Fibroblast of skin of right quadriceps (primary cell): ENCODE measurements at places on chromosomes 3 and 15.

DNA sequence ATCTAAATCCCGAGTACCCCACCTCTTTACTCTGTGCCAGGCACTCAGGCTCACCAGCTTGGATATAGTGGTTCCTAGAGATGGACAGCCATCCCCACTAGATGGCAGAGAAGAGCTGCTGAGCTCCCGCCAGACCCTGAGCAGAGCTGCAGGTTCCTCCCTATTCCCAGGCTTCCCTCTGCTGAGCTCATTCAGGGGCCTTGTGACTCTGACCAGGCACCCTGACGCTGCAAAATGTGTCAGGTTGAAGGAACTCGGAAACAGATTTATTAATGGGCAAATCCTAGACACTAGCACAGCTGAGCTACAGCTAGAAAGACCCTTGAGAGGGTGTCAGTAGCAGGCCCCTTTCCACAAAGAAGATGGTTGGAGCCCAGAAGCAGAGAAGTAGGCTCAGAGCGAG is 38.2 kb upstream of the RHO start:
- peak; percentile 82 for DNase-seq

DNA sequence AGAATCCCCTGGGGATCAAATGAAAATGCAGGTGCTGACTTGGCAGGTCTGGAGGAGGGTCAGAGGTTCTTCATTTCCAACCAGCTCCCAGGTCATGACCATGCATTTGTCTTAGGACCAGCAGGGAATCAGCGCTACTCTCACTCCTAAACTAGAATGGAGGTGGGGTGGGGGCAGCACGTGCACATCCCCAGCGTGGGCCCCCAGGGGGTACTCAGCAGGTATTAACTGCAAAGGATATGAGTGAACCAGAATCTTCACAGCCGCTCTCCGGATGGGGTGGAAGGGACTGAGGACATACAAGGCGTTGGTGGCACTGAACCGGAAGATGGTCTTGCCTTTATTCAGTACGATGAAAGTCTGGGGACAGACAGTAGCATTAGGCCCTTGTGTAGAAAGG is 19.4 kb downstream of the SCN5A start:
- DNase-seq: no peak

GRCh38 chr3:72246685-72247084 is 461.7 kb upstream of the PROK2 start:
- DNase-seq: no peak

GRCh38 chr3:172559020-172559419 is 35.8 kb upstream of the TNFSF10 start:
- no peak for DNase-seq

GRCh38 chr3:66393333-66394005 is 107.4 kb downstream of the LRIG1 start:
- peak; percentile 58 for DNase-seq

- no peak for DNase-seq
Measured at GRCh38 chr3:126355777-126356372, 1.3 kb downstream of the KLF15 start.

DNA sequence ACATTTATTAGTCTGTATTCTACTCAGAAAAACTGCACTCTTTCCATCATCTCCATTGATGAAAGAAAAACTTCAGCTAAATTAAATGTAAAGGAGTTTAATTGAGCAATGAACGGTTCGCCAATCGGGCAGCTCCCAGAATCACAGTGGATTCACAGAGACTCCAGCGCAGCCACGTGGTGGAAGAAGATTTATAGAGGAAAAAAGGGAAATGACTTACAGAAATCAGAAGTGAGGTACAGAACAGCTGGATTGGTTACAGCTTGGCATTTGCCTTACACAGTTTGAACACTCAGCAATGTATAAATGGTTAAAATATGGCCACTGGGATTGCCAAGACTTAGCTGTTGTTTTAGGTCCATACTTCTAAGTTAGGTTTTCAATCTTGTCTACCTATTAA is 2.8 kb upstream of the SUCLG2 start:
- DNase-seq: no peak

GRCh38 chr3:126267169-126267975 is 87.0 kb upstream of the ALDH1L1 start:
- DNase-seq: peak; percentile 86

- no peak for DNase-seq
Measured at GRCh38 chr15:87716422-87716821, 540.1 kb downstream of the NTRK3 start.

DNA sequence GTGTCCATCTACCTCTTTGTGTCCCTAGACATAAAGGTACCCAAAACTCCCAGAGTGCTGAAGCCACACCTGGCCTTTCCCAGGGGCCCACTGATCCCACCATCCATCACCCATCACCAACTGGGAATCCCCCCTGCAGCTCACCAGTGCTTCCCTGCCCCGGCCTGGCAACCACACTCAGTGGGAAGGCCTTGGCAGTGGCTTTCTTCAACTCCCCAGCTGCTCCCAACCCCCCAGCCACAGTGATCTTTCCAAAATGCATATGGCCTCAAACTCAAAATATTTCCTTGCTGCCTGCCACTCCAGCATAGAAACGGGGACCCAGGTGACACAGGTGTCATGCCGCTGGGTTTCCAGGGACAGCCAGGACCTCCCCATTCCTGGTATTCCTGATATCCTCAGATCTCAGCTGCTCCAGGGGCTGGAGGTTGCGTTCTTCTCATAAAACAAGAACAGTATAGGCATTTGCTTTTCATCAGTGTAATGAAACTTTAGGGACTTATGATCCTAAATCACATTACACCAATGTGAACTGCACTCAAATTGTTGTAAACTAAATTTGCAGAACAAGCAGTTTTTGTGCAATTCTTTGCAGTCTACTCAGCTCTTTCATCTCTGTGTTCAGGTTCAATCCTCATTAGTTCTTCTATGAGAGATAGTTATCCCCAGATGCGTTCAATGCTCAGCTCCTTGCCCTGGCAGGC is 1.3 kb downstream of the OCA2 start:
- no peak for DNase-seq

DNA sequence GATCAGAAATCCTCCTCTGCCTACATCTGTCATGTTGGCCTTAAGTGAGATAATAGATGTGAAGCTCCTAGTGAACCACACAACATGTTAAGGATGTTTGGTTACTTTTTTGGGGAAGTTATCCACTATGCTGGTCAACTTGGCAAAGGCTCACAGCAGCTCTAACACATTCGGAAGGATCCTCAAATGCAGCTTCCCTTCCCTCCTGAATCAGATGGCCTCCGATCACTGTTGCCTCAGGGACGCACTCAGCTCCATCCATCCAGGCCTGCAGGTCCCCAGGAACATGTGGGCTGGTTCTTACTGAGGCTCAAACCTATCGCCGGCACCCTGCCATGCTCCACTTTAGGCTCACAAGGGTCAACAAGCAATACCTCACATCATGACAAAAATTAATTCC is 67.9 kb downstream of the CORO2B start:
- no peak for DNase-seq

- DNase-seq: no peak
Measured at GRCh38 chr15:77503764-77504163, 83.1 kb downstream of the HMG20A start.

DNA sequence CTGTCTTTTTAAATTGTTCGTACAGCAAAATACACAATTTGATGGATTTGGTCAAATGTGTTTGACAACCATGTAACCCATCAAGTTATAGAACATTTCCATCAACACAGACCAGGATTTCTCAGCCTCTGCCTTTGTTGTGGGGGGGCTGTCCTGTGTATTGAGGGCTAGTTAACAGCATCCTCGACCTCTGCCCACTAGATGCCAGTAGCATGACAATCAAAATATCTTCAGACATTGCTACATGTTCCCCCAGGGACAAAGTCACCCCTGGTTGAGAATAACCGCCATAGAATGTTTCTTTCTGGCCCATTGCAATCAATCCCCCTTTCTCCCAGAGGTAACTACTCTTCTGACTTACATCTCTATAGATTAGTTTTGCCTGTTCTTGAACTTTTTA is 310.1 kb upstream of the RGMA start:
- no peak for DNase-seq

DNA sequence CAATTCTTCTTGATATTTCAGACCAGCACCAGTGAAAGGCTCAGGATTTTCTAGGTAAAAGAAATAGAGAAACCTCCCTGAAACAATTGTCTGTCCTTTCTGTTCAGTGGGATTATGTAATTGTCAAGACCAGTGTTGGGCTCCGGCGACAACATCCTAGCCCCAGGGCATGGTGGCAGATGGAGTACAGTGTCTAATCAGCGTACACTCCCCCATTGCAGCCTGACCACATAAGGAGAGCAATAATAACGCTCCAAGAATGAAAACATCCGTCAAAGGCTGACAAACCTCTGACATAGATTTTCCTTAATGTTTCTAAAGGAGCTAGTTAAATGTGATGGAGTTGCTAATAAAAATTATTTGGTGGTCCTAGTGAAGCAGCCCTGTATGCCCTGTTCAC is 144.6 kb downstream of the EBLN2 start:
- no peak for DNase-seq

DNA sequence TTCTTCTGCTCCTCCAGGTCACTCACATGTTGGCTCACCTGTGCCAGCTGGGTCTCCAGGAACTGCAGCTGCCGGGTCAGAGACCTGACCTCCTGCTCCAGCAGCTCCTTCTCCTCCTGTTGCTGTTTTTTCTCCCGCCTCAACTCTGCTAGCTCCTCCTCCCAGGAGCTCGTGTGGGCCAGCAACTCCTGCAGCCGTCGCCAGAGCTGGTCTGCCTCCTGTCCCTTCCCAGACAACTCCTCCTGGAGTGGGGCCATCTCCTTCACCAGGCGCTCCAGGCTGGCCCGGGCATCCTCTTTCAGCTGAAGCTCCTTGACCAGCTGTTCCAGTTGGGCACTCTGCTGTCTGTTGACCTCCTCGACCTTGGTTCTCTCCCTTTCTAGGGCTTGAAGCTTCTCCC is 24.5 kb downstream of the CXCR6 start:
- DNase-seq: no peak

DNA sequence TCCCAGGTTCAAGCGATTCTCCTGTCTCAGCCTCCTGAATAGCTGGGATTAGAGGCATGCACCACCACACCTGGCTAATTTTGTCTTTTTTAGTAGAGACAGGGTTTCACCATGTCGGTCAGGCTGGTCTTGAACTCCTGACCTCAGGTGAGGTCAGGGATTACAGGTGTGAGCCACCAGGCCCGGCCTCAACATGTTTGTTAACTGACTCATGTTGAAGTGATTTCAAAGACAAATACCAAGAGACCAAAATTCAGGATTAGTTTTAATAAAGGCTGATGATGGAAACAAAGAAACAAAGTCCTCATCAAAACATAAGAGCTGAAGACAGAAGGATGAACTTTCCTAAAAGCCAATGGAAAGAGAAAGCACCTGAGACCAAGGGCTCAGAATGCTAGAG is 36.5 kb downstream of the SLC12A6 start:
- no peak for DNase-seq

- DNase-seq: no peak
Measured at GRCh38 chr15:31017311-31017710, 25.9 kb upstream of the MTMR10 start.

DNA sequence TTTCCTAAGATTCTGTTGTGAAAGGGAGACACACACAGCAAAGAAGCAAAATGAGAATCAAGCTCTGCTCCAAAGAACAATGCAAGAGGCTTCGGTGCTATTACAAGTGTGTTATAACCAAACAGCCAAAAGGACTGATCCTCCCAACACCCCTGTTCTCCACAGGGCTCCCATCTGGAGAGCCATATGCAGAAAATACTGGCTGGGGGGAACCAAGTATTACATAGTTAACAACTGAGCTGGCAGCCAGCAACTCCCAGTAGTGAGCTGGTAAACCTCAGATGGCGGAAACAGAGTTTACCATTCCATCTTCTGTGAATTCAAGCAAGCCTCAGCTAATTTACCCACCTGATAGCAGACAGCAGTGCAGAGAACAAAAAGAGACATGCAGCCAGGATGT is 156.4 kb downstream of the NTRK3 start:
- peak; percentile 48 for DNase-seq

GRCh38 chr3:9986230-9986725 is 363 bp downstream of the EMC3 start:
- DNase-seq: no peak

- no peak for DNase-seq
Measured at GRCh38 chr3:194446754-194447153, 40.0 kb downstream of the ATP13A3 start.

DNA sequence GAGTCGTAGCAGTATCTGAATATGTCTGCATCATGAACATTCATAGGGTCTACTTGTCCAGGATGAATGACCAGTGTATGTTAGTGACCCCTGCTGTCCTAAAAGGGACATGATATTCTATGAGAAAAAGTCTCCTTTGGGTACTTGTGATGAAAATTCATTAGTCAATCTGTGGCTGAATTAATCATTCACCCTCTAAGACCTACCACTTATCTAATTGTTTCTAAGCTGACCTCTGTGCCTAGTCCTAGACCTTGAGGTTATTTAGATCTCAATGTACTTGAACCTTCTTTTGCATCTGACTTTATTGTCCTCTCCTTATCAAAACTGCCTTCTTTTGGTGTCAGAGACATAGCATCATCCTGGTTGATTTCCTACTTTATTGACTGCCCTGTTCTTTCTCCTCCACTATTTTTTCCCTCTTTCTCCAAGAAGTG is 799.3 kb downstream of the DIPK2A start:
- DNase-seq: peak; percentile 40

DNA sequence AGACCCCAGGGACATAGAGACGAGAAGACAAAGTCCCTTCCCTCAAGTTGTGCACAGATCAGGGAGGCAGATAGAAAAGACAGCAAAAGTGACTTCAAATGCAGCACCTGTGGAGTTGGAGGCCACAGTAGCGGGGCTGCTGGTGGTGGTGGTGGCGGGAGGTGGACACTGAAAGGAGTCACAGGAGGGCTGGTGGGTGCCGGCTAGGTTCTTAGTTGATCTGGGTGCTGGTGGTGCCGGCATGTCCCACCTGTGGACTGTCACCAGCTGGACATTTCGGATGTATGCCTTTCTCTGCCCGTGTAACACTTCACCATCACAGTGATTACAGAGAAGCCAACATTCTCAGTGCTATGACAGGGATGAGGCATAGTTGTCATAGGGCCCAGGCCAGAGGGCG is 49.2 kb upstream of the MTMR10 start:
- DNase-seq: no peak

GRCh38 chr3:129689036-129689435 is 82.6 kb upstream of the PLXND1 start:
- no peak for DNase-seq

- DNase-seq: no peak
Measured at GRCh38 chr3:148333091-148333490, 364.6 kb upstream of the AGTR1 start.

GRCh38 chr15:65948383-65948782 is 79.1 kb downstream of the RAB11A start:
- no peak for DNase-seq
